Uterus (tissue), 4 donors: ENCODE measurements at places on chromosomes 5 and 9. TPM values are rescaled to one million over a fixed set of nuclear protein-coding genes. Genes with fewer than 3 reads are reported as not detected.

DNA sequence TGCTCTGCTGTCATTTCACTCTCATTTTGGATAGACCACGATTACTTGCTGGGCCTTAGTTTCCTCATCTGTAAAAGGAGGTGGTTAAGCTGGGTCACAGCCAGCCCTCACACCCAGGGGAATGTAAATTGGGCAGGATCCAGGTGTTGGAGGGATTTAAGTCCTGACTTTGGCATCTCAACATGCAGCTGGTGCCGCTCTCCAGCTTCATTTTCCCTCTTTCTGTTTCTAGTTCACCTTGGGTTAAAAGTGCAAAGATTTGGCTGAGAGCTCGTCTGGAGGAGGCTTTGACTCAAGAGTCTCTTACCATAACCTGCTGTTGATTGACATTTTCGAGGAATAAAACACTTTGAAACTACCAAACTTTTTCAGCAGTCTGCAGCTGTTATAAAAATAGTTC is 144.3 kb upstream of the DHFR start:
- DNase-seq, result no peak

Gene FGD3
- total RNA-seq, result 0.29 TPM

DNA sequence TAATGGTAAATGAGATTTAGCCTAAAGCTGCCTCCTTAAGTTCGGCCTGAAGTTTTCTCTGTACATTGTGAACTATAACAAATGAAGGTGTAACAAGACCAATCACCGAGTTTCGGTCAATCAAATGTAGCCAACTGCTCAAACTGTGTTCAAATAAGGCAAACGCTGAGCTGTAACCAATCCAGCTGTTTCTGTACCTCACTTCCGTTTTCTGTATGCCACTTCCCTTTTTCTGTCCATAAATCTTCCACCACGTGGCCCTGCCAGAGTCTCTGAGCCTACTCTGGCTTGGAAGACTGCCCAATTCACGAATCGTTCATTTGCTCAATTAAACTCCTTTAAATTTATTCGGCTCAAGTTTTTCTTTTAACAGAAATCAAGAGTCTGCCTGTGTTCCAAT is 193.5 kb upstream of the KLF9 start:
- no peak for DNase-seq

DNA sequence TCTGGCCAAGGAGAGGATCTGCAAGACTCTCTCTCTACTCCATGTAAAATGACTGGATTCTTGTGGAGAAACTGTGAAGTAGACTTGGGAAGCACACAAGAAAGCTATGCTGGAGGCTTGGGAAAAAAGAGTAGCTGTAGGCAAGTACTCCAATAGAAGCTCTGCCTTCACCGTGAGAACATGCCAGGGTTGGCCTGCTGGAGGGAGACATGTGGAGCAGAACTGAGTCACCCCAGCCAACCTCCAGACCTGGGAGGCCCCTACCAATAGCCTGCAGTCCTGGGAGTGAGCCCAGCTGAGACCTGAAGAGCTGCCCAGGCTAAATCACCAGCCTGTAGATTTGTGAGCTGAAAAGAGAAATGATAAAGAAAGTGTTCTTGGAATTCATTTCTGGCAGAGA is 66.6 kb downstream of the DEPDC1B start:
- no peak for DNase-seq

GRCh38 chr9:133250741-133251170 is 24.2 kb downstream of the ABO start:
- no peak for DNase-seq

Gene HDHD3
- 10.5 TPM for total RNA-seq

- DNase-seq, result no peak
Observed at GRCh38 chr9:33781736-33782135, 13.6 kb upstream of the PRSS3 start.

DNA sequence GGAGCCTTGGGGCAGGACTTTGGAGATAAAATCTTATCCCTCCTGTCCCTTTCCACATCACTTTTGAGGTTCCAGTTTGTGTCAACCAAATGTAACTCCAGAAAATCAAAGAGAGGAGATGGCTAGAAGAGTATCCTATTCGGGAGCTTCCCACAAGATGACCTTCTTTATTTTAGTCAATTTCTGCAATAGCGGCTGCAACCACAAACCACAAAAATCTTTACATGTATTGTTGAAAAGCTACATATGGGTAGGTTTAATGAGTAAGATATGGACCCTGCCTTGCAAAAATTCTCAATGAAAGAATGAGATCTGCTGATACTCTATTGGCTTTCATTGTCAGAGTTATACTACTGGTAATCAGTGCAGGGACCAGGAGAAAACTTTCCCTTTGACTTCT is 92.2 kb upstream of the MAMDC2 start:
- no peak for DNase-seq

Gene HACD4
- total RNA-seq, result 4.0 TPM

DNA sequence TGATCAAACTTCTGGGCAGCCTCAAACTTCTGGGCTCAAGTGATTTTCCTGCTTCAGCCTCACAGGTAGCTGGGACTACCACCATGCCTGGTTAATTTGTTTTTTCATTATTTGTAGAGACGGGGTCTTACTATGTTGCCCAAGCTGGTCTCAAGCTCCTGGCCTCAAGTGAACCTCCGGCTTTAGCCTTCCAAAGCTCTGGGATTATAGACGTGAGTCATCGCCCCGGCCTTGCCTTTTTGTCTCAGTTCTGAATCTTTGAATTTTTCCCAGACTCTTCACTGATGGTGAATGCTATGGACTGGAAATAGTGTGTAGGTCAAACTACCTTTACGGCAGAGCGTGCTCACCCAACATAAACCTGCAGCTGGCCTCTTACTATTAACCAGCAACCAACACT is 32.3 kb upstream of the EGFLAM start:
- no peak for DNase-seq

DNA sequence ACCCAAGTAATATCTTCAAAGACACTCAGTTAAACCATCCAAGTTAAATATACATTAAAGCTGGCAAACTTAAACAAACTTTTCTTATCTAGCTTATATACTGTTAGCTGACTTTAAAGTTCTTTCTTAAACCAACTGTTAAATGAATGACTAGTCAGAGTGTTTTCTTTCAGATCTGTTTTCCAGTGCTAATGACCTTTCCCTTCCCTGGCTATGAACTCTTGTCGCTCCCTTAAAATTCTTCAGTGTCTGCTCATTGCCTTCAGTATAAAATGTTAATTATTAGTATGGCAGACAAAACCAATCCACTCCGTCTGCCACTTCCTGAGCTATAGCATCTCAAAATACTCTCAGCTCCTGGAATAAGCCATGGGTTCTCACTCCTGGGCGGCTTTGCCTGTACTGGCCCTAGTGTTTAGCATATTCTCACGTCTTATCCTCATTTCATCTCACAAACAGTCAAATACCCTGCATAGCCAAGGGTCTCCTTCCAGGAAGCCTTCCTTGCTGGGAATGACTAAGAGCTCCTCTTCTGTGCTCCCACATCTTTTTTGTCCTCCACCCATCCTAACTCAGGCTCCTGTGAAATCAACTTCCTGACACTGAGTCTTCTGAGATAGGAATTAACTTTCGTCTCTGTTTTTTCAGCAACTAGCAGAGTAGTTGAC is 87.7 kb downstream of the VCAN start:
- DNase-seq, result no peak

- DNase-seq, result no peak
Observed at GRCh38 chr5:67032921-67033664, 163.5 kb downstream of the CD180 start.

Gene PCDHB3
- 6.9 TPM for total RNA-seq

- no peak for DNase-seq
Observed at GRCh38 chr5:38208782-38209378, 49.5 kb upstream of the EGFLAM start.

DNA sequence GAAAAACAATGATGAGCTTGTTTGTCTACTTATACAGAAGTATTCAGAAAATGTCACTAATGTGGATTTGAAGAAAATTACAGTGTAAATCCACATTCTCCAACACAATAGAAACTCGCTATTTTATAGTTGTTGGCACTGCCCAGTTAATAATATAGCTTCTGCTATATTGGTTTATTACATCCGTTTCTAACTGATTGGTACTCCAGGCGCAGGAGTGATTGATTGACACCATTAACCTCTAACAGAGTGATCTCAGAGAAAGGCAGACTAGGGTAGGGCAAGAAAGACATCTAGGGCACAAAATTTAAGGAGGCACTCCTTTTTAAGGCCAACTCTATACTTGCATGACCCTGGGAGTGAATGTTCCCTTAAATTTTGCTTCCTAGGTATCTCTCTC is 84.0 kb upstream of the MIER3 start:
- no peak for DNase-seq

GRCh38 chr9:72839085-72839484 is 113.8 kb downstream of the ALDH1A1 start:
- DNase-seq, result no peak

Gene PCDHA11
- total RNA-seq, result 0.26 TPM

Gene PDGFRB
- 133 TPM for total RNA-seq

DNA sequence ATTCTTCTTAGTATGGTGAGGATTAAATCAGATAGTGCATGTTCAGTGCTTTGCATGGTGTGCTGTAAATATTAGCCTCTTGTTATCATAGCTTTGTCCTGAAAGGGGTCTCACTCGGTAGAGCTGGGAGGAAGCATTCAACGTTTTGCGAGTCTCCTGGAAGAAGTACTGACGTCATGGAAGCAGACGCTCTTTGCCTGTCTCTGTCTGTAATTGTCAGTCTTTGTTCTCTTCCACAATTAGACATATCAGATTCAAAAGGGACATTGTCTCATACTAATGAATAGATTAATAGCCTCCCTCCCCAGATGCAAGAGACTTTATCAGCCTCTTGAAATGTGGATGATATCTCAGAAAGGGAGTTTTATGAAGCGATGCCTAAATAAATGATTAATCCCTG is 91.8 kb upstream of the CXCL14 start:
- DNase-seq, result no peak

Gene FBP2
- total RNA-seq, result not detected

DNA sequence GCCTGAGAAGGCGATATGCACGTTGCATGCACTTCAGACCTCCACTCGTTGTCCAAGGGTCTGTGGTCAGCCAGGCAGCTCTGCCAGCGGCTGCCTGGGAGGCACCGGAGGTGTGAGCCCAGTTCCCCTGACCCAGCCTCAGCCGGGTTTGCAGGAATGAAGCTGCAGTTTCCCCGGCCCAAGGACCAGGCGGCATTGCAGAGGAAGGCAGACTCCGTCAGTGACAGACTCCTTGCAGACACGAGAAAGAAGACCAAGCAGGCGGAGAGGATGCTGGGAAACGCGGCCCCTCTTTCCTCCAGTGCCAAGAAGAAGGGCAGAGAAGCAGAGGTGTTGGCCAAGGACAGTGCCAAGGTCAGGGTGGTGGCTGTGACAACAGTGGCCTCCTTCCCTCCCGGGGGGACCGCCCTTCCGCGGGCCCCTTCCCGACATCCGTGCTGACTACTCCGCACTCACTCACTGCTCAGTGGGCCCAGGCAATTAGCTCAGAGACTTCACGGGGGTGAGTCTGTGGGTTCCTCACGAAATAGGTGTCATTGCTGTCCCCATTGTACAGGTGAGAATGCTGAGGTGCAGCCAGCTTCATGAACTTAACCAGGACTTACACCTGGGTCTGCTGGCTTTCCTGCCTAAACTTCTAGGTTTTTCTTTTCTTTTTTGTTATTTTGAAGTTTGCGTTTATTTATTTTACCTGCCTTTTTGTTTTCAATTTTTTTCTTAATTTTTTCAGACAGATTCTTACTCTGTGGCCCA is 10.8 kb upstream of the AIF1L start:
- DNase-seq, result no peak

Gene HAVCR1
- not detected for total RNA-seq

GRCh38 chr9:134633362-134634142 is 8.1 kb upstream of the COL5A1 start:
- DNase-seq, result peak; percentile 13
